ENCODE measurements at places on chromosomes 4 and X.

DNA sequence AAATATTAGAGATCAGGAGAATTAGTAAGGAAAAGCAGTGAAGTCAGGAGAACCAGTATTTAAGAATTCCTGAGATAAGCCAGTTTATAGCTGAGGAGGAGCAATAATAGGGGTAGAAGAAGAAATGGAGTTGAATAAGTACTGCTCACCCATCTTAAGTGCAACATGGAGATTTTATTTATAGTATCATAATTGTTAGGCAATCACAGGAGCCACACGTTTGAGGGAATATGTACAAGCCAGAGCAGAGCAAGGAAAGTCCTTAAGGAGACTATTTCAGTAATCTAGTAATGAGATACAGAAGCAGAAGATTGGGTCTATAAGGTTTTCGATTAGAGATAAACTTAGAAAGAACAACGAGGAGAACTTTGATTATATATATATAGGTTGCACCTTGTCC lies 145.0 kb downstream of the KDM6A start:
- DNase-seq, result no peak

- no peak for DNase-seq
Observed at GRCh38 chr4:95409127-95409526, 139.6 kb downstream of the UNC5C start.

GRCh38 chr4:128800284-128800683 lies 9.2 kb upstream of the JADE1 start:
- no peak for DNase-seq

DNA sequence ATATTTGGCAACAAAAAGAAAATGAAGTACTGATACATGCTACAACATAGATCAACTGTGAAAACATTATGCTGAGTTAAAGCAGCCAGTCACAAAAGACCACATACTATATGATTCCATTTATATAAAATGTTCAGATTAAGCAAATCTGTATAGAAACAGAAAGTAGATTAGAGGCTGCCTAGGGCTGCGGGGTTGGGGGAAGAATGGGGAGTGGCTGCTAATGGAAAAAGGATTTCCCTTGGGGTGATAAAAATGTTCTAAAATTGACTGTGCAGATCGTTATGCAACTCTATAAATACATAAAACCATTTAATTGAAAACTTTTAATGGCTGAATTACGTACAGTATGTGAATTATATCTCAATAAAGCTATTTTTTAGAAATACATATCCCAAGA lies 46.8 kb downstream of the NEK1 start:
- DNase-seq, result no peak

GRCh38 chr4:165855191-165855590 lies 17.8 kb upstream of the TLL1 start:
- DNase-seq, result no peak

DNA sequence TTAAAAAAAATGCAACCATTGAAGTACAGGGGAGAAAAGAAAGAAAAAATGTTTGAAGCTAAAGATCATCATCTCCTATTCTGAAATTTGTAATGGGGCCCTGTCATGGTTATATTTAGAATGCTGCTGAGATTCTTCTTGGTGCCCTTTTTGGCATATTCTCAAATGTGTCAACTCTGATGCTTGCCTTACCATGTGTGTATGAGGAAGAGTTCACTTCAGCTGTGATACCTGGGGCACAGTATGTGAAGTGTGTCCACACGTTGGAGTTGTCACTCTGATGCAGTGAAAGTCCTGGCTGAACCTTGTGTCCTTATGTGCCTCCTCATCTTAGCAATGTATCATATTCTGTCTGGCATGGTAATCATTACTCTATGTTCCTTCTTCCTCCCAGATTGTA lies 377.9 kb downstream of the RAPGEF2 start:
- no peak for DNase-seq

DNA sequence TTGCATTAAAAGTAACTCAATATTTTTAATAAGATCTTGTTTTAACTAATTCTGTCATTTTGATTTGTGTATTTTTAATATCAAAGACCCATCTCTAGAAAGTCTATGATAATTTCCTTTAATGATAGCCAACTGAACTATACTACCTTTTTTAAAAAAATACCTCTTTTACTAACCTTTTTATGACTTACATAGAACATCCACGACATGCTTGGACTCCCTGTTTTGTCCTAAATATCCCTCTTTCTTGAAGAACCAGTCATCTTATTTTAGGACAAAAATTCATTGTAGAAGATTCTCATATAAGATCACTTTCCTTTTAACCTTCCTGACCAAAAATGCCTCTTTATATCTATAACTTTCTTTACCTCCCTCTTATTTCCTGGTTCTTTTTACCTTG lies 76.8 kb upstream of the GC start:
- no peak for DNase-seq

- DNase-seq, result no peak
Observed at GRCh38 chr4:14848229-14848628, 154.1 kb upstream of the CPEB2 start.

DNA sequence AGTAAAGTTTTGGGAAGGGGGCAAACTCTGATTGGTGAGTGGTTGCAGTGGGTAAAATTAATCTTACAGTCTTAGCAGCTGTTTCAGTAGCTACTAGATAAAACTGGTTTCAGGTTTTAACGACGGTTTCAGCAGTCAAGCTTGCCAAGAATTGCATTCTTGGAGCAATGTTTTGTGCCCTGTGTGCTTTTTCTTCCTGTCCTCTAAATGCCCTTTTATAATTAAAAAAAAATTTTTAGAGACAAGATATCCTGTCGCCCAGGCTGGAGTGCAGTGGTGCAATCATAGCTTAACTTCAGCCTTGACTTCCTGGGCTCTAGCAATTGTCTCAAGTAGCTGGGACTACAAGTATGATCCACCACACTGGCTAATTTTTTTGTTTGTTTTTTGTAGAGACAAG lies 6.3 kb upstream of the PPEF2 start:
- DNase-seq, result no peak

DNA sequence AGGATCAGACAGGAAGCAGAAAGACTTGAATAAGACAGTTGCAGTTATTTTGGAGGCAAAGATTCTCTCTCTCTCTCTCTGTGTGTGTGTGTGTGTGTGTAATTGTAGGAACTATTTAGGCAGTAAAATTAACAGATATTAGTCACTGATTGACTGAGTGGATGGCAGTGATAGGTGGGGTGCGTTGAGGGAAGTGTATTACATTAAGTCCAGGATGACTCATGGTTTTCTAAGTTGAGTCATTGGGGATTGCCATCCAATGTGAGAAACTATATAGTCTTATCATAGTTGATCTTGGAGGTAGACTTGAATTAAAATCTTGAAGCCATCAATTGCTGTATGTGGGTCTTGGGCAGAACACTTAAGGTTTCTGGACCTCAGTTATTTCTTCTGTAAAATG lies 75.4 kb downstream of the AR start:
- no peak for DNase-seq

DNA sequence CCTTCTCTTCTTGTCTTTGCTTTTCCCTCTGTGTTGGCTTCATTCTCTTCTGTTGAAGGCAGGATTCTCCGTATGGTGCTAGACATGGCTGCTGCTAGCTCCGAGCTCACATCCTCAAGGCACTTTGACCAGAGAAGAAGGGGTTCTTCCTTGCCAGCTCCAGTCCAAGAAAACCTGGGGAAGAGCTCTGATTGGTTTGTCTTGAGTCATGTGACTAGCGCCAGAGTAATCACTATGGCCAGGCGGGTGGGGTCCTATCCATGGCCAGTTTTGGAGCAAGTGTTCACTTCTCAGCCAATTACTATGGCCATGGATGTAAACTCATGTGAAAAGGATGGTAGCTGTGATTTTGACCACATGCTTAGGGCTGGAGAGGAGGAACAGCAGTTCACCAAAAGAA lies 74.2 kb downstream of the CT47B1 start:
- no peak for DNase-seq

GRCh38 chr4:163157157-163157556 lies 9.5 kb downstream of the NAF1 start:
- no peak for DNase-seq

DNA sequence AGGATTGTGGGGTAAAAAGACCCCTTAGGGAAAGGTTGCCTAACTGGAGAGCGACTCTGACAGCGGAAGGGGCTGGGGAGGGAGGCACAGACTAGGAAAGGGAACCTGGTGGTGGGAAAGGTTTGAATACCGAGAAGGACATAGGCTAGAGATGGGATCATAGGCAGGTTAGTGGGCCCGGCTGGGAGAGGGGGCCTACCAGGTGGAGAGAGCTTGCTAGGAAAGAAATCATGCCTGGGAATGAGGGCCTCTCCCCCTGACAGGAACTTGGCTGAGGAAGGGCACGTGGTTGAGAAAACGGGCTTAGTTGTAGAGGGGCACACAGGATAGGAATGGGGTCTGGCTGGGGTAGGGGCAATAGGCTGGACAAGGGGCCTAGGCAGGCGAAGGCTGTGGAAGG lies 4.4 kb downstream of the OTUD6A start:
- no peak for DNase-seq

- no peak for DNase-seq
Observed at GRCh38 chr4:74376888-74377483, 12.0 kb downstream of the EREG start.

GRCh38 chr4:119615068-119615719 lies 13.4 kb downstream of the PDE5A start:
- DNase-seq, result no peak

GRCh38 chr4:100581337-100581736 lies 63.5 kb upstream of the EMCN start:
- DNase-seq, result no peak

- DNase-seq, result no peak
Observed at GRCh38 chr4:148565801-148566200, 123.6 kb upstream of the NR3C2 start.

- no peak for DNase-seq
Observed at GRCh38 chrX:65744965-65745364, 77.5 kb downstream of the MSN start.

DNA sequence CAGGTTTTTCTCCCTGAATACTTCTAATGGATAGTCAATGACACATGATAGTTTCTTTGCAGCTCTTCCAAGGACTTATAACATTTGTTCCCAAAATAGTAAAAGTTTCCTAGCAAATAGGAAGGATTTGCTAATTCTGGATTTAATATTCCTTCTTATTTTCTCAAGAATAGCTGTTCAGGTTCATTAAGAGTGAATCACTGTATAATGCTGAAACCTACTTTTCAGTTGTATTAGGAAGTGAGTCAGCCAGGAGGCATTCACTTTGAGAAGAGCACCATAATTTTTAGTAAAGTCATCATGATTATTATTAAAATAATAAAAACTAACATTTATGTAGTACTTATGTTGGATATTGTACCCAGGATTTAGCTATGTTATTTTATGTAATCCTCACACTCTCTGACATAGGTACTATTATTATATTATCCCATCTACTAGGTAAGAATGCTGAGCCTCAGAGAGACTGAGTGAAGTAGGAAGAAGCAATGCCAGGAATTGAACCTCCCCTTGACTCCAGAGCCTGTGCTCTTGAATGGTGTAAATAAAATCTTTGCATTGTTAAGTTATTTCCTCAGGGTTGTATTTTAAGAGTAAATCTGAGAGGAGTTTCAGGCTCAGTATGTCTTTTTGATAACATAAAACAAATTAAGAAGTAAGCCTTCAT lies 114.8 kb downstream of the REELD1 start:
- no peak for DNase-seq

DNA sequence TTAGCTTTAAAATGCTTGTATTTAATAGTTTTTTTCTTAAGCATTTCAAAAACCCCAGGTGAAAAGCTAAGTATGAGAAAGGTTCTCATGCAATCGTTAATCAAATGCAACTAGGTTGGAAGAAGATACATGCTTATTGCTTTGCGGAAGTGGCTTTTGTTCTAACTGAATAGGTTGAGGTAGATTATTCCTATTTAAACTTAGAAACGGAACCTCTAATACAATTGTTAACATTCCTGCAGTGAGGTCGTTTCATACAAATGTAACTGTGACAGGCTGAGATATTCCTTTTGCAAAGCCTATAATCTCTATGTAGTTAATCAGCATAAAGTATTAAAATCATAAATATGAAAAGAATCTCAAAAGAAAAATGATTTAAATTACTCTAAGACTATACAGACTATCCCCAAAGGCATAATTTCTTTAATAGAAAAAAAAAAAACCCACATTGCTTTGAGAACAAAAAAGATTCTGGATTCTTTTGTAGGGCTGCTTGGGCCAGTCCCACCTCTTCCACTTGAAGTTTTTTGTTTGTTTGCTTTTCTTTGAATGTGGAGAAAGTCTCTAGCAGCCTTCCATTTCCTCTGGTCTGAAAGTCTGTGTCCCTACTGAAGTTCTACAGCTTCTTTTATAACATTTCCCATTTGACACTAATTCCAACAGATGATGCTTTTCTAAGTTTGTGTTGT lies 25.6 kb upstream of the SORBS2 start:
- DNase-seq, result no peak

DNA sequence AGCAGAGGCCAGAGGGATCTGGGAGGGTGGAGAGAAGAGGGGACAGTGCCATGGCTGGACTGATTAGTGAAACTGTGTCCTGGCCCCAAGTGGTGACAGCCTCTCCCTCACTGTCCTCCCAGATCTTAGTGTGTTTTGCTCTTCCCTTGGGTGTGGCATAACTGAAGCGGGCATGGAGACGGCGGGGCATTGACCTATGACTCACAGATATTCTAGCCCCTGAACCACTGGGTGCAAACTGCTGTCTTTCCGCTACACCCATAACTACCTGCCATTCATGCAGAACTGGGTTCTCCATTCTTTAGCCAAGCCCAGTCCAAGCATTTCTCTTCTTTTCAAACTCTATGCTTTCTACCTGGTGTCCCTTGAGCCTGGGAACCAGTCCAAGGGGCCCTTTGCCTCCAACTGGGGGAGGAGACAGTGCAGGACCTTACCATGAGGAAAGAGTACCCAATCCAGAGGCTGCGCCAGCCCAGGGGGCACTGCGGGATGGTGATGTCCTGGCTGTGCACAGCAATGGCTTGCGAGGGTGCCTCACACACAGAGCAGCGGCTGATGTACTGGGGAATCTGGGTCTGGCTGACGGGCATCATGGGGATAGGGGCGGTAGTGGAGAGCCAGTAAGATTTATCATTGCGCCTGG lies 67.6 kb downstream of the ATG4A start:
- no peak for DNase-seq

- no peak for DNase-seq
Observed at GRCh38 chr4:52664479-52664878, 5.4 kb upstream of the USP46 start.

DNA sequence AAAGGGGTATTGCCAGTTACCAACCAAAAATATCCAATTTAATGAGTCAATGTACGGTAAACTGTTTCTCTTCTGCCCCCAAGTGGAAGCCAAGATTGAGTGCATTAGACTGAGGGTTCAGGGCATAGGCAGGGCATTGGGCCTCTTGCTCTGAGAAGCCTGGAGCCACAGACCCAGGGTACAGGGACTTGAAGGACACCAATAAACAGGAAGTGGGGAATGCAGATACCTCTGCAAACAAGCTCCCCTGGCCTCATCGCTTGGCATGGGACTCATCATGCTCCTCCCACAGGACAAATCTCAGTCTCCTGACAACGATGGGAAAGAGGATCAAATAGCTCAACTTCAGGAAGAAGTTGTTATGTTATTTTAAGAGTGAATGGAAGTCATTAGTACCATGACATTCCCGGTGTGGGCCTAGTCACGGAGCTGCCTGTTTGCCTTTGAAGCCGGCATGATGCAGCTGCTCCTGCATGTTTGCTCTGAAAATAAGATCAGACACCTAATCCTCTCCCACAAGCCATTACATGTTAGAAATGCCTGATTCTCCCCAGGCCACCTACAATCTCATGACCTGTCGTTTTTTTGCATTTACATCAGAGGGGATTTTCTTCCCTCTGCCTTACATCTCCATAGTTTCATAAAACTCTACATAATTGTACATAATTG lies 224.2 kb downstream of the RCHY1 start:
- DNase-seq, result no peak

- no peak for DNase-seq
Observed at GRCh38 chr4:121720109-121720508, 23.3 kb upstream of the ANXA5 start.

GRCh38 chr4:5710961-5711478 lies at the start of gene EVC:
TSS of gene EVC (plus strand) at chr4:5711201. CDS start at chr4:5711381, 180 bp downstream.
- DNase-seq, result no peak

All from stimulated activated CD4-positive, alpha-beta T cell treated with anti-CD3 and anti-CD28 coated beads, Interleukin-15, amount 100 ng/mL, for 48 hours (primary cell).